ENCODE measurements at places on chromosomes 3 and 15. TPM values are rescaled to one million over a fixed set of nuclear protein-coding genes. Genes with fewer than 3 reads are reported as not detected.
A peak's percentile ranks its signal among the peaks of the same experiment; 100 is the strongest.

Gene MESP2
- 0.30 TPM for total RNA-seq

Gene FBXO22
- 12.9 TPM for total RNA-seq

Gene SLC28A1
- total RNA-seq = not detected

Gene TM4SF4
- not detected for total RNA-seq

Gene CEMIP
- 6.5 TPM for total RNA-seq

Gene FEZF2
- not detected for total RNA-seq

Gene IFT122
- 51.4 TPM for total RNA-seq

DNA sequence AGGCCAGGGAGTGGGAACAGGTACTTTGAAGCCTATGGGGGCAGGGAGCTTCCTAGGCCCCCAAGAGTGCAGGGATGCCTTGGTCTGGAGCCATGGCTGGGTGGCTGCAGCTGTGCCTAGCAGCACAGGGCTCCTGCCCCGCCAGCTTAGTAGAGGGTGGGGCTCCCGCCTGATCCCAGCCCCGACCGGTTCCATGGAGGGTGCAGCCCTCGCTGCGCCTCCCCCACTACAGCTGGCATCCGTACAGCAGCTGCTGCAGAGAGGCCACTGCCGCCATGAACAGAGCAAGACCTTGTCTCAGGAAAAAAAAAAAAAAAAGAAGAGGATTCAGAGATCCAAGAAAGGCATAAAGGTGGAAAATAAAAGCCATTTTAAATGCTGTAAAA lies 277.2 kb downstream of the UBE2E2 start:
- no peak for DNase-seq

GRCh38 chr15:71153823-71154524 lies 38.7 kb downstream of the THSD4 start:
- DNase-seq = peak; percentile 41

- no peak for DNase-seq
Measured at GRCh38 chr3:111723293-111724215, 128.4 kb upstream of the ZBED2 start.

- DNase-seq = no peak
Measured at GRCh38 chr3:10426346-10427220, 78.8 kb downstream of the ATP2B2 start.

DNA sequence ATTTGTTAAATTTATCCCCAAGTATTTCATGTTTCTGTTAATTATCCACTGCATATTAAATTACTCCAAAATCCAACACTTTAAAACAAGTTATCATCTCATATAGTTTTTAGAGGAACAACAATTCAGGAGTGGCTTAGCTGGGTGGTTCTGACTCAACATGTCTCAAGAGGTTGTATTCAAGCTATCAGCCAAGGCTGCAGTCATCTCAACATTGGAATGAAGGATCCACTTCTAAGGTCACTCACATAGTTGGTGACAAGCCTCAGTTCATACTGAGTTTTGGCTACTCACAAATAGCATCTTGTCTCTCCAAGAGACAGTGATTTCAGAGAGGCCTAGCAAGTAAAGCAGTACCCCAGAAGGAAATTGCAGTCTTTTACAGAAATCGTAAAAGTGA lies 134.7 kb downstream of the NR2E3 start:
- no peak for DNase-seq

GRCh38 chr3:143429628-143430514 lies 310.3 kb downstream of the CHST2 start:
- no peak for DNase-seq

DNA sequence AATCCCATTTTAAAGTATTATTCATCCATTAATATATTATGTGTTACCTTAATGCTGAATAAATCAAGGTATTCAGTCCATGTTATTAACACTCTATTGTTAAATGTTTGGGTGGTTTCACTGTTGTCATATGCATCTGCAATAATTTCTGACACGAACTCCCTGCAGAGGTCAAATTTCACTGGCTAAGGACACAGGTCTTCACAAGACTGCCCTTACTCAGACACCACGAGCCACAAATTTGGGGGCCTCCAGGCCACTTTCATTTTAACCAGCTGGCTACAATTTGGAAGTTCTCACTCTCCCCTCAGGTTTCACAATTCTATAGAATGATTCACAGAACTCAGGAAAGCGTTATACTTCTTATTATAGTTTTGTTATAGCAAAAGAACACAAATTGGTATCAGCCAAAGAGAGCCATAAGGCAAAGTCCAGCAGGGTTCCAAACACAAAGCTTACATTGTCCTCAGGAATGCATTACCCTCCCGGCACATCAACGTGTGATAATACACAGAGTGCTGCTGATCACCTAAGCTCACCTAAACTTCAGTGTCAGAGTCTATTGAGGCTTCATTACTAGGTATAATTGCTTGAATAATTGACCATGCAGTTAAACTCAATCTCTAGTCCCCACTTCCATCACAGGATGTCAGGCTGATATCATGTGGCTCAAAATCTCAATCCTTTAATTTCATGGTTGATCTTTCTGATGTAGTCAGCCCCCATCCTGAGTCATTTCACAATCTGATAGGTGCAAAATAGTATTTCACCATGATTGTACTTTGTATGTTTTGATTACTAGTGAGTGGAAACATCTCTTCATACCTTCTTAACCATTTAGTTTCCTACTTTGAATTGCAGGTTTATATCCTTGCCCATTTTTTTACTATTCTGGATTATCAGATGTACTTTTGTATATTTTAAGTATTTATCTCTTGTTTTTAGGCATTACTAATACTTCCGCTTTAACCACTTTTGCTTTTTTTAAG lies 441.4 kb upstream of the AGTR1 start:
- no peak for DNase-seq

GRCh38 chr3:45775571-45776300 lies 20.6 kb downstream of the SLC6A20 start:
- no peak for DNase-seq

DNA sequence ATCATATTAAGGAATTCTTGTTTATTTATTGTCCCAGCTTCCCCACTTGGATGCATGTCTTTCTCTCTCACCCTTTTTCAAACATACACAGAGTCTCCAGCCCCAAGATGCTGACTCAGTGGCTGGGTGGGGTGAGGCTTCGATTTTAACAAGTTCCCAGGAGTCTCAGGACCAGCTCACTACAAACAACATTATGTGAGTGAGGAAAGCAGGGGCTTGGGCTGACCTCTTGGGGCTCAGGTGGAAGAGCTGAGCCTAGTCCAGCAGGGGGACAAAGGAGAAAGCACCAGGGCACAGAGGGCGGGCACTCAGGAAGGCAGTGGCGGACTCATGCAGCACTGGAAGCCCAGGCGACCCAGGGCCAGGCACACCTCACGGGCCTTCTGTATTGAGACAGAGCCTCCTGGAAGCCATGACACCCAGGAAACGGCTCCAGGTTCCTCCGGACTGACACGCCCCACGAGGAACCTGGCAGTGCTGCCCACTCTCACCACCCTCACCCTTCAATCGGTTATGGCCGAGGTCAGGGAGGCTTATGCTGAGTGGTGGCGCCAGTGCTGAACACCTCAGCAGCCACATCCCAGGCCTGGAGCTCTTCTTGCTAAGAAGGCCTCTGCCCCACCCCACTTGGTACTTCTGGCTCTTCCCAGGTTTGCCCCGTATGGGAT lies 97.4 kb downstream of the LRIG1 start:
- no peak for DNase-seq

Data from skin of body (tissue), 3 donors.